Stimulated activated CD8-positive, alpha-beta memory T cell treated with anti-CD3 and anti-CD28 coated beads, Interleukin-12 subunit alpha, Interleukin-12 subunit beta, amount 100 ng/mL, for 4 hours (primary cell): ENCODE measurements at places on chromosomes 12 and 14.

DNA sequence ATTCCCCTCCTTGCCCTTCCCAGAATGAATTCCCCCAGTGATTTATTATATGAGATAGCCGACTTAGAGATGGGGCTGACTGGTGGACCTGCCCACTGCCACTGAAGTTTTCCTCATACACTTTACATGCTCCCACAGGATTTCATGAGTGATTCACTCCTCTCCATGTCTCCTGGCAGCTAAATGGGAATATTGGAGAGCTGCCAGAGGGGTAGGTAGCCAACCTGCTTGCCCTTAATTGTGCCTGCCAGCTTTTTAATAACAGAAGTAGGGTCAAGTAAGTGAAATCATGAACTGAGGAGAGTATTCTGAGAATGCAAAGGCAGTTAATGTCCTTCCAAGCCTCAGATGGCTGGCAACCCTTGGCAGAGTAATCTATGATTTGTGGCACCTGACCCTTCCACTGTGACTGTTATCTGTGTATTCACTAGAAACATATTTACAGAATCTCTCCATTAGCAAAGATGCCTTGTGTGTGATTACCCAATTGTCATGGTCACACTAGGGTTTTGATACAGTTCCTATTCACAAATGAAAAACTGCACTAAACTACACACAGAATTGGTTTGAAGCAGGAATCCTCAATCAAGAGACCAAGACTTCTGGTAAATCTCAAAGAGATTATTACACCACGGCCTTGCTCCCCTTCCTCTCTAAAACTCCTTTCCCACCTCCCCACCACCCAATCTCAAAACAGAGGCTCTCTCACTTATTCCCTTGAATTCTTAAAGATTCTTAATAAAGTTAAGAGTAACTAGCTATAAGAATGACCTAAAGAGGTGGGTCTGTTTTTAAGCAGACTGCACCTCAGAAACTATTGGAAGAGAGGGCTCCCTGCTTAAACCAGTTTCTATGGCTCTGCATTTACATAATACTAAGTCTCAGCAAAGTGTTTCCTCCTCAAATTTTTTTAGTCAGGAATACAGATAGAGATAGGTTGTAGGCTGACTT, 17.2 kb downstream of the NKX2-1 start:
- no peak for DNase-seq

DNA sequence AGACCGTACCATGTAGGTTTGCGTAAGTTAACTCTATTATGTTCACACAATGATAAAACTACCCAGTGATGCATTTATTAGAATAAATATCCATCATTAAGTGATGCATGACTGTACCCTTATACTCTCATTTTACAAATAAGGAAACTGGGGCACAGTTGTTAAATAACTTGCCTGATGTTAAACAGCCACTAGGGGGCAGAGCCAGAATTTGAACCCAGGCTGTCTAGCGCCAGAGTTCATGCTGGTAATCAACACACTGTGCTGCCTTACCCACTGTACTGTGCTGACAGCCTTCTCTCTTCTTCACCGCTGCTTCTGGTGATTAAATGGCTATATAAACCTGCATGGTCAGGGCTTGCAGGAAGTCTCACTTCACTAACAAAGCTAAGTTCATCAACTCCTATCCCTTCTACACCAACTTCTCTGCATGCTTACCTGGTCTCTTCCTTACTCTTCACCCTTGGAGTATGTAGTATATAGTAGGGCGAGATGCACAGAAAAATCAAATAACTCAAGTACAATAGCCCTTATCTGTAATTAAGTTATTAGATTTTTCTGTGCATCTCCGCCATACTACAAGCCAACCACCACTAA, 43.6 kb upstream of the APPL2 start:
- DNase-seq: peak; percentile 5

- DNase-seq: no peak
Observed at GRCh38 chr12:1273051-1273450, 282.0 kb downstream of the ERC1 start.

DNA sequence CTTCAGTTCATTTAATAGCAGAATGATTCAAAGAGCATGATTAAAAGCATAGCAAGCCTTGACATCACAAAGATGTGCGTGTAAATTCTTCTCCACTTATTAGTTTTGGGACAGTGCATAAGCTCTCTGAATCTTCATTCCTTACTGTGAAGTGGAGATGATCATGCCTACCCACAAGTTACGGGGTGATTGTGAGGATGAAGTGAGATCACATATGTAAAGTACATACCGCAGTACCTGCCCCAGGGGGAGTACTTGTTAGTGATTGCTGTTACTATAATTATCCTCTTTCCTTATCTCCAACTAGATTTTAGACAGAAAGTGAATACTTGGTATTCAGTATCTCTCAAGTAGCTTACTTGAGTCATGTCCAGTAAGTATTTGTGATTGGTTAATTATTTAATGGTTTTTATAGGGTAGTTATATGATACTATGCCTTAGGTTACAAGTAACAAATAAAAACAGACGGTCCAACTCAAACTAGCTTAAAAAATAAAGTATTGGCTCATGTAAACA, 6.0 kb downstream of the RAD9B start:
- no peak for DNase-seq

- DNase-seq: no peak
Observed at GRCh38 chr12:97597031-97597751, 134.6 kb downstream of the RMST start.

DNA sequence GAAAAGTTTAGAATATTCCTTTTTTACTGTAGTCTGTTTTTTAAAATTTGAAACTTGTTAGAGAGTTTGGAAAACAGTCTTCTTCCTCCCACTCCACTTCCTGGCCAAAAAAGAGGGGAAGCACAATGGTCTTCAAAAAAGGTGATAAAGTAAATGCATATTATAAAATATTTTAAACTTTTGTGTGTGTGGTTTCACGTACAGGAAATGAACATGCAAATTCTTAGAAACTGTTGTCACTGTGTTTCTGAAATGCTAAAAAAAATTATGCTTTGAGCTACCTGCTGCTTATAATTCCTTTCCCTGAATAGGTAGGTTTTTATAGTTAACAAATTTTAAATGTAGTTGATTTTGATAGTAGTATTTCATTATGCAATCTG, 2.9 kb downstream of the FGFR1OP2 start:
- DNase-seq: no peak

- no peak for DNase-seq
Observed at GRCh38 chr14:72097173-72097783, 165.0 kb downstream of the RGS6 start.

DNA sequence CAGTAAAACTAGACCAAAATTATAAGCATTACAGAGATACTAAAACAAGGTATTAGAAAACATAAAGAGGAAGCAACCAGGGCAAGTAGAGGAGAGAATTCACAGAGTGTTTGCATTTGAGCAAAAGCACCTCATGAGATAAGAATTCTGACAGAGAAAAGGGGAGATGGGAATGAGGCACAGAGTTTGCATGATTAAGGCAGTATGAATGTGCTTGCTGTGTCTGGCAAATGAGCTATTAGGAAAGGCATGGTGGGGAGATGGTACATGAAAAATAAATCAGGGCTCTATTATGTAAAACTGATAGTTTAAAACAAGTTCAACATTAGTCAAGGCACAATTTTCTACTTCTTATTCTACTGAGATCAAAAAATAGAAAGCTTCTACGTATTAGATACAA, 23.1 kb downstream of the GARIN6 start:
- no peak for DNase-seq

GRCh38 chr12:124392271-124392666, 97.4 kb downstream of the RFLNA start:
- DNase-seq: no peak

DNA sequence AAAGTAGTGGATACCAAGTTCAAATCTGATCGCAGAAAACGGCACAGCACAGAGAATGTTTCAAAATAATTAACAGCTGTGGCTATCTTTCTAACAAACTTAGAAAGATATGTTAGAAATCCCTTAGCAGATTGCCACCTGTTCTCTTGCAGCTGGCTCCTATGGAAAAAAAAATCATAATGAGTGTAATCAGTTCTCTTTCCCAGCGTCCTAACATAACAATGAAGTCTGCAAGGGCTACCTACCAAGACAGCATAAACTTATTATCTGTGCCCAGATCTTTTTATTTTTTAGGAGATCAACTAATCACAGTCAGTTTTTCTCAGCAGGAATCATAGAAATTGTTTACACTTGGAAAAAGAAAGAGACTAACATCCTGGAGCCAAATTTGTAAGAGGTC, 358.6 kb upstream of the FOXG1 start:
- no peak for DNase-seq

- no peak for DNase-seq
Observed at GRCh38 chr12:7361265-7361664, 57.4 kb downstream of the ACSM4 start.

- DNase-seq: no peak
Observed at GRCh38 chr14:68306934-68307789, 485.7 kb downstream of the ZFP36L1 start.

GRCh38 chr12:24363177-24363754, 413.8 kb upstream of the SOX5 start:
- no peak for DNase-seq

GRCh38 chr12:79959484-79959883, 24.6 kb upstream of the PPP1R12A start:
- DNase-seq: no peak

DNA sequence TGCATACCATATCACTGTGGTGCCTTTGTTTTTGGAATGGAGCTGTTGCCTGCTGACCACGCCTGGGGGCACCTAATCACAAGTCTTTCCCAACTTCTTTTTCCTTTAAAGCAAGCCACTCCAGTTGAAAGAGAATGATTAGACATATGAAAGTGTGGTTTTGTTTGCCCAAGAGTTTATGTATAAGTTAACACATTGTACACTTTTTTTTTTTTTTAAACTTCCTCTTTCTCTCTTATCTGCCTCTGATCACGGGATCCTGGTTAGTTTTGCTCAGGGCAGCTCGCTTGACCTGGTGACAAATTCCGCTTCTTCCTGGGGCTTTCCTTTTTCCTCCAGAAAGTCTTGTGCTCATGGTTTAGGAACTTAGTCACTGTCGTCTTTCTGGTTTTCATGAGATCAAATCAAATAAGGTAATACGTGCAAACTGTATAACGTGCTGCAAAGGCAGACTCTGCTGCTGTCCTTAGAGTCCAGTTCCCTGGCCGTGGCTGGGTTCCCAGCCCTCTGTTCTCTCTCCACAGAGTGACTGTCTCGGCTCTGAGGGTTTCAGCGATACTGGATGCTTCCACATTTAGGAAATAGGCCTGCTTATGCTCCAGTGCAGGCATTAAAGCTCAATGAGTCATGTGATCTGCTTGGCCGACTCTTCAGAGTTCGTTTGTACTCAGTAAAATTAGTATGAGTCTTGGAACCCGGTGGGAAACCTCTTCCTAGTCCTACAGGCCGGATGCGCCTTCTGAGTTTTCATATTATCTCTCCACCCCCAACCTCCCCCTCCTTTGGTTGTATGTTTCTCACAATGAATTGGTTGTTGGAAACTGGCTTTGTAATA, 15.2 kb downstream of the RASSF3 start:
- no peak for DNase-seq
